Fibroblast of skin of abdomen (primary cell): ENCODE measurements at places on chromosomes 1 and 21.

DNA sequence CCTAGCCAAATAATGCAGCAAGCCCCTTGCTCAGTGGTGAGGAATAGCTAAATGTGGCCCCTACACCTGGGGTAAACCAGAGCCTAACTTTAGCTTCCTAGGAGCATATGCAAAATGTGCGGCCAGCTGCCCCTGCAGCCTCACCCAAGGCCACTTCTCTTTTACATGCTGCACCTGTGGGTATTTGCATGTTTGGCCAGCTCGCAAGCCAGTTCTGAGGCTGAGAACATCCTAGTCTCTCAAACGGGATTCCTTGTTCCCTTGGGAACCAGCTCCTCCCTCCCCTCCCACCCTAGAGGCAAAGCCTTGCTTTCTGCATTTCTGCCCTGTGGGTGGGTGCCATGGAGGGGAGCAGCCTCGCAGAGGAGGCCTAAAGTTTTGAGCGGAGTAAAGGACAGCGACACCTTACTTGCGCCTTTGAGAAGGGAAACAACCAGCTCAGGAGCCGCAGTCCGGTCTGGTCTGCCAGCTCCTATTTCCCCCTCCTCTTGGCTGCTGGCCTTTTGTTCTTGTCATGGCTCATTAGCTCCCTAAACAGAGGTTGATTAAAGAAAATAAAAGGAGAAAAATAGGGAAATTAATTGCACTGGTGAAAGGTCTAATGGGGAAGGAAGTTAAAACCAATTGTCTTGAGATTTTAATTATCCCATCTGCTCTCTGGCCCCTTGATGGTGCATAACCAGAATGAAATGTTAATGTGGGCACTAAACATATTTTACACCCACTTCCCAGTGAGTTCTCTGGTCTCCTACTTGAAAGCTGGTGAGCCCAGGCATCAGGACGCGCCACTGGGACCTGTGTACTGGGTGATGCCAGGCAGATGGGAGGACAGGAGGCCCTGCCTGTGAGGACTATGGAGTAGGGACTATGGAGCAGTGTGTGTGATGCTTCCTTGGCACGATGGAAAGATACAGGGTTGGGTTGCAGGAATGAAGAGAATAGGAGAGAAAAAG is 68.7 kb downstream of the TEX35 start:
- no peak for DNase-seq

GRCh38 chr1:189027512-189027911 is 1450.2 kb downstream of the BRINP3 start:
- DNase-seq: no peak

DNA sequence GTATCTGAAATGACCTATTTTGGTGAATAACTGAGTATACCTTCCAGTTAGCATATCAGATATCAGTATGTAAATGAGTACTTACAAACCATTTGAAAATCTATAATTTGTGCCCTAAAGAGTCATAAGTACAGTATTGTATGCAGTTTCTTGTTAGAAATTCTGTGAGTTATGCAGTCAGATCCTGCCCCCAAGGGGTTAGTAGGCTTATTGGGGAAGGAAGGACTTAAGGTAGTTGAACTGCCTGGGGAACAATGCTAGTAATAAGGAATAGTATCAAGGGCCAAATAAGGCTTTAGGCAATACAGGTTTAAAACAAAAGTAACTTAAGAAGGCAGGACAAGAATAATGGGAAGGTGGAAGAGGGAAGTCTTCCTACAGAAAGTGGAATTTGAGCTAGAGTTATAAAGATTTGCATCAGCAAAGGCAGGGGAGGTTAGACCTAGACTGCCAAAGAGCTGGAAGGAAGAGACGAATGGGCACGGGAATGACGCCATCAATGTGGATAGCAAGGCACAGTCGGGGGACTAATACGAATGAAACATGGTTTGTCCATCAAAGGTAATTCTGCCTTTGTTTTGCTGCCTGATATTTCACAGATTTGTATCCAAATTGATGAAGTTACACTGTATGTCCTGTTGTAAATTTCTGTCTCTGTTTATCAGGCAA is 182.9 kb upstream of the DPYD start:
- DNase-seq: peak; percentile 41

DNA sequence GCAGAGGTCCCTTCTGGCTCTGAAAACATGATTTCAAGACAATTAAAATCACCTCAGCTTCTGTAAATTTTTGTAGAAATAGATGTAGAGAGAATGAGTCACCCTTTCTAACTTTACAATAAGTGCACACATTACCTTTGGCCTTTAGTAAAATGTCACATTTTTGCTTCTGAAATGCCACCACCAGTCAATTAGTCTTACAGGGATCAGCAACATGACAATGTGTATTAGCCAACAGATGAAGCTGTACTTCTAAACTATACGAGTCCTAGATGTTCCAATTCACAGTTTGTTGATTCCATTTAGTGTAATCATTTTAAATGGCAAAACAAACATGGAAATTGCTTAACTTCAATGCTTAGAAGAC is 23.1 kb downstream of the C21orf91 start:
- DNase-seq: no peak

DNA sequence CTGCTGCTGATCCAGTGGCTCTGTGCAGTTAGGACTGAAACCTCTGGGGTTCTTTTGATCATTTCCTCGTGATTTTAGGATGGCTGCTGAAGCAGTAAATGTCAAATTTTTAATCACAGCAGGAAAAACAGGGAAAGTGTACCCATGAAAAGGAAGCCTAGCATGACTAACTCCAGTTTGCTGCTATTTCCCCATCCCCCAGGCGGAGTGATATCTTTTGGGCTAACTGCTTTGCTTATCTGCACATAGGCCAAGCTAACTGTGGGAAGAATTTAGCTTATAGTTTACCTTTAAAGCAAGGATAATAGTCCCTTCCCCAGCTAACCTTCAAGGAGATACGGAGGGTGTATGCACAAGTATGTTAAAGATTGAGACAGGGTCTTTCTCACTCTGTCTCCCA is 149.8 kb upstream of the TNR start:
- DNase-seq: no peak

DNA sequence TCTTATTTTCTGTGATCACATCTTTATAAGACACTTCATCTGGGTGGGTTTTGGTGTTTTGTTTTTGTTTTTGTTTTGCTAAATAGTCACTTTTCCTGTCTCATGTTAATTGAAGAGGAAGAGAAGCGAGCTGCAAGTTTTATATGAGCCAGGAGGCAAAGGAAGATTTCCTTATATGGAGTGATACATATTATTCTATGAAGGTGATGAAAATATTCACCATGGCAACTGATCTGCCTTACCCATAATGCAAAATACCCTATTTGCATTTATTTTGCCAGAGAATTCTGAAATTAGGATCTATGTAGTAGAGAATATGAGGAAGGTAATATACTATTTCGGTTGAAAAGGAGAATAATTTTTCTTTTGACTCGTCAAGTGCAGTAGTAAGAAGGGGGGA is 13.9 kb downstream of the CXADR start:
- no peak for DNase-seq

- no peak for DNase-seq
Observed at GRCh38 chr1:101178341-101178687, 58.5 kb upstream of the S1PR1 start.

DNA sequence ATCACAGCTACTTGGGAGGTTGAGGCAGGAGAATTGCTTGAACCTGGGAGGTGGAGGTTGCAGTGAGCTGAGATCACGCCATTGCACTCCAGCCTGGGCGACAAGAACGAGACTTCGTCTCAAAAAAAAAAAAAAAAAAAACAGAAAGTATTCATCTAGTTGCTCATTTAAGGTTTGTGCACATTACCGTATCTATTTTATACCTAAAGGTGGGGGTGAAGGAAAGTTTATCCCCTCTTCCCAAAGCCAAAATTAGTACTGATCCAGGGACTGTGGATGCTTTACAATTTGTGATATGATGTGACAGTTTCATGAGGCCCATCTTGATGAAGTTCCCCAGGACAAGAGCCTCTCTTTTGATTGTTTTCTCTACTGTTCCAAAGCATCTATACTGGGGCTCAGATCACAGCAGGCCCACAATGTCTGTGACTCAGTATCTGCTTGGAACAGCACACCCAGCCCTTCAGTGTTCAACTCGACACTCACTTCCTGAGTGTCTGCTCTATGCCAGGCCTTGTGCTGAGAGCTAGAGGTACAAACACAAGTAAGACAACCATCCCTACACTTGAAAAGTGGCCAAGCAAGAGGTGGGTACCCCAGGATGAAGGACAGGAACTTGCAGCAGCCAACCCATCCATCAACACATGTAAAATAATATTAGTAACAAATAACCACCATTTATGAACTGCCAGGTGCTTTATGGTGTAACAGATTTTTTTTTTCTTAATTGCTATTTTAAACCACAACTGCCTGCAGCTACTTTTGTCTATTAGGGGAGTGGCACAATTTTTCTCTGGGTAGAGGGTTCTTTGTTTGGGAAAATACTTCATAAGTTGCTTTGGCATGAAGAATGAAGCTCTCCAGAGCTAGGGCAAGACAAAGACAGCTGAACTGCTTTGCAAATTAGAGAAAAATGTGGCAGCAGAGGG is 29.0 kb upstream of the KHDRBS1 start:
- DNase-seq: peak; percentile 43

GRCh38 chr1:24749252-24749651 is 4.0 kb downstream of the CLIC4 start:
- no peak for DNase-seq

- DNase-seq: peak; percentile 41
Observed at GRCh38 chr1:89454845-89455521, 69.6 kb upstream of the LRRC8B start.

DNA sequence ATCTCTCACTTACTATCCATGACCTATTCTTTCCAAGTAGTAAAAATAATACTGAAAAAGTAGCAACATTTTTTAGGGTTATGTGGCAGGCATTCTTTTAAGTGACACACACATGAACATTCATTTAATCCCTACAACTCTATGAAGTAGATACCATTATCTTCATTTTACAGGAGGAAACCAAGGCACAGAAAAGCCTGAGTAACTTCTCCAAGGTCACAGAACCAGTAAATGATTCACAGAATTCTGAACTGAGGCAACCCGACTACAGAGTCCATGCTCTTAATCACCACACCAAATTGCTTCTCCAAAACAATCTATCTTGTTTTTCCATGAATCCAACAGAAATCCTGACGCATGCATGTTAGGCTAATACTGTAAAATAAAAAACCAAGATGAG is 17.5 kb downstream of the FUBP1 start:
- no peak for DNase-seq

GRCh38 chr1:156886583-156887281 is 6.8 kb upstream of the PEAR1 start:
- no peak for DNase-seq

GRCh38 chr1:46197964-46198811 is at the start of gene POMGNT1:
Gene POMGNT1, minus strand, starts transcription at chr1:46198434. Its CDS starts 613 bp downstream, at chr1:46197821.
- DNase-seq: peak; percentile 71

GRCh38 chr1:23924601-23925000 is 11.4 kb upstream of the CNR2 start:
- no peak for DNase-seq

- peak; percentile 56 for DNase-seq
Observed at GRCh38 chr1:25568090-25568833, 24.9 kb downstream of the LDLRAP1 start.

DNA sequence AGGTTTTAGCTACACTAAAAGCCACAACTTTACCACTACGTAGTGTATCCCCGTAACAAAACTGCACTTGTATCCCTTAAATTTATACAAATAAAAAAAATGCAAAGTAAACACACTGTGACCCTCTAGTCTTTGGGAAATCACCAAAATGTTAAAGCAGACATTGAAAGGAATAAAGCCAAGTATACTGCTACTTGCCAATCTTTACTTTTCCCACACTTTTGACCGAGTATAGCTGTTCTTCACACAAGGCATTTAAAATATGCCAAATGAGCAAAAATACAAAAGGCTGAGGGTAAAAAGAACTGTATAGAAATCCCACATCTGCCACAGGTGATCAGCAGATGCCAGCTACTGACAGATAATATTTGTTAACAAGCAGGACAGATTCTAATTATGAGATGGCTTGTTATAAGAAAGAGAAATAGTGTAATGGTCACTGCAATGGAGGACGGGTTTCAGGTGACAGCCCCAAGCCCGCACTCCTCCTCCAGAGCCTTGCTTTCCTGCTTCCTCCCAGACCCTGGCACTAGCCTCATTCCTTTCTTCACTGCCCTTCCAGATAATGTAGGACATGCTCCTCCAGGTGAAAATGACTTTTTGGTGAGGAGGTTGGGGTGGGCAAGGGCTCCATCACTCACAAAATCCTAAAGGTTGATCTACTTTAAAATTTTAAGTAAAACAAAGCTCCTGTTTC is 18.1 kb downstream of the KCNT2 start:
- DNase-seq: no peak

- no peak for DNase-seq
Observed at GRCh38 chr1:24567792-24568388, 12.0 kb downstream of the NCMAP start.

GRCh38 chr1:18534810-18535205 is 54.1 kb downstream of the KLHDC7A start:
- DNase-seq: no peak
